ENCODE measurements at places on chromosomes 6 and 20.

GRCh38 chr6:32940656-32941213 lies at the start of gene HLA-DMB:
HLA-DMB (minus strand) TSS chr6:32941028; CDS start chr6:32940807, 221 bp downstream.
- DNase-seq = peak; percentile 33

DNA sequence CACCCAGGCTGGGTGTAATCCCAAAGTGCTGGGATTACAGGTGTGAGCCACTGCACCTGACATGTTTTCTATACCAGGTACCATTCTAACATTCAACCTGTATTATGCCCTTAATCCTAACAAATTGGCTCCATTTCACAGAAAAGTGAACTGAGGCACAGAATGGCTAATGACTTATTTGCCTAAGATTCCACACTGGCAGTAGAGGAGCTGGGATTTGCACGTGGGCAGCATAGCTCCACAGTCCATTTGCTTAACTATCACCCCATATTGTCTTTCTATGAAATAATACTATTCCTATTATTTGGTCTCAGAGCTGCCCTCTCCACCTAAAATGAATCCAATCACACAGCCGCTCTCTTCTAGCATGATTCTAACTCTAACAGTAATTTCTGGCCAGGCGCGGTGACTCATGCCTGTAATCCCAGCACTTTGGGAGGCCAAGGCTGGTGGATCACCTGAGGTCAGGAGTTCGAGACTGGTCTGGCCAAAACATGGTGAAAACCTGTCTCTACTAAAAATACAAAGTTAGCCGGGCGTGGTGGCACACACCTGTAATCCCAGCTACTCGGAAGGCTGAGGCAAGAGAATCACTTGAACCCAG lies 23.3 kb upstream of the MYMX start:
- DNase-seq = no peak

GRCh38 chr20:12270863-12271262 lies 353.2 kb downstream of the BTBD3 start:
- no peak for DNase-seq

DNA sequence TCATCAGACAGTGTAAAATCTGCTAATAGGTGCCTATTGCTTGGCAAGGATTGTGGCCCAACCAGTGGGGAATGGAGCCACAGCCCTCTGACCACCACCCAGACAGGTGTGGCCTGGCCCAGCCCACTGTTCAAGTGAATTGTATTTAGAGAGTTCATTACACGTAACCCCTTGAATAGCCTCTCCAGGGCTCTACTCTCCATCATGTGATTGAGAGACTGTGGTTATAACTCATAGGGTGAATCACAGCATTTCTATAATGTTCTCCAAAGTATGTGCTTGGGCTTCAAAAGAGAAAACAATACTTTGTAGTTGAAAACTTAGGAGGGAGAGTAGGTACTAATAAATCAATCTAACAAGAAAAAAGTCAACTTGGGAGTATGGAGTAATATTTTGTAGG lies 38.4 kb downstream of the ALDH8A1 start:
- DNase-seq = peak; percentile 53

DNA sequence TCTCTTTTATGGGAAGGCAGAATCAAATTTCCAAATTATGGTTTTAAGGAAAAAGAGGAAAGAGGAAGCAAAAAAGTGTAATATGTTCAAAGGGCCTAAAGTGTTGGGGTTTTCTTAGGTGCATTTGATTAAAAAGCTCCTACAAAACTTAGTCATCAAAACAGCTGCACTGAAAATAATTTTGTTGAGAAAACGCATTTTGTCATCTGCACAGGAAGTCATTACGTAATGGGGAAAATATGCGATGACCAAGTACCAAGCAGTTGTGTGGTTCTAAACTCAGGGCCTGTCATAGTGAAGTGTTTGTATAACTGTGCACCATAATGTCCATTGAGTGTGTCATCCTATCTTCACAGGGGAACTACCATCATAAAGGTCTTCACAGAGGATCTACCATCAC lies 15.6 kb downstream of the HAO1 start:
- DNase-seq = peak; percentile 73

- no peak for DNase-seq
Measured at GRCh38 chr6:103516336-103516735, 1343.4 kb downstream of the HACE1 start.

GRCh38 chr20:59790346-59790745 lies 143.1 kb downstream of the SYCP2 start:
- DNase-seq = no peak

DNA sequence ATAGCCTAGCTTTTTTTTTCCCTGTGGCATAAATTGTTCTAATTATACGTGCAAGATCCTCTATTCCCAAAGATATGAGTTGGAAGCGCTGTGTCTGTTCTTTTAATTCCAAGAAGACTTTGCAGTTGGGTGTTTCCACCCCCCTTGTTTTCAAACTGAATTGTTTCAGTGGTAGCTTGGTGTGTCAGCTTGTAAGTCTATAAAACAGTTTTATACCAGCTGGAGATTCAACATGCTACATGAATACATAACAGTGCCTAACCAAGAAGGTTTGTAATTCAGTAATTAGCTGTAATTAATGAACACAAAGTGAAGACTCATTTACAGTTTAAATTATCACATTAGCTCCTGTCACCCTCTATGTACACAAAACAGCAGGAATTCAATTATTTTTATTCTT lies 154.0 kb downstream of the ZNF217 start:
- DNase-seq = no peak

DNA sequence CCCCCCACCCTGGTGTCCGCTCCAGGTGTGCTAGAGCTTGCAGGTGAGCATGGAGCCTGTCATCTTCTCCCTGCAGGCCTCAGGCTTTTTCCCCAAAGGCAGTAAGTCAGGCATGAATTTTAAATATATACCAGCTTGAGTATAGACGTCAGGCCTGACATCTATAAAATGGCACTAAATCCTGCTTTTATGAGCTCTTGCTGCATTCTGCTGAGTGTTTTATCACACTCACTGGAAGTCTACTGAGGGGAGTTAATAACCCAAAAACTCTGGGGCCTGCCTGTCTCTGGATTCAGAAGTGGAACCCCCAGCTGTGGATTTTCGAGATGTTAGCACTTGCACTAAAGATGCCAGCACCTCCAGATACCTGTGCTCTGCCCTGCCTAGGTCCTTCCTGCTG lies 133.4 kb upstream of the TOP1 start:
- no peak for DNase-seq

DNA sequence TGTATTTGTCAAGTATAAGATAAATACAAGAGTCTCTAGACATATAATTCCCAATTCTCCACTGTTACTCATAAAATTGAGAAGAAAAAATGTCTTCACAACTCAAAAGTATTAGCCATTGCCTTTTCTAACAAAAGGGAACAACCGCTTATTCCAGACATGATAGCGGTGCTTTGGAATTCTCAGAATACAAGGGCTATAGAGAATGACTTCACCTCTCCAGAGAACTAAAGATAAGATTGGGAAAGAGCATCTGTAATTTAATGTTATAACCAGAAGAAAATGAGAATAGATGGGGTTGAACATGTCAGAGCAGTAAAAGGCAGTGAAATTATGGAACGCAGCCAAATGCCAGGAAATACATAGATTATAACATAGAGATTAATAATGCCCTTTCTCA lies 730.8 kb downstream of the C6orf118 start:
- DNase-seq = no peak

- peak; percentile 21 for DNase-seq
Measured at GRCh38 chr6:71107911-71108420, 151.1 kb upstream of the B3GAT2 start.

GRCh38 chr6:111210194-111210728 lies 123.0 kb downstream of the SLC16A10 start:
- DNase-seq = no peak

- no peak for DNase-seq
Measured at GRCh38 chr6:13470238-13471140, 16.9 kb downstream of the GFOD1 start.

GRCh38 chr20:20562507-20562906 lies 149.9 kb downstream of the RALGAPA2 start:
- no peak for DNase-seq

GRCh38 chr6:98463038-98464000 lies 371.1 kb upstream of the POU3F2 start:
- no peak for DNase-seq

DNA sequence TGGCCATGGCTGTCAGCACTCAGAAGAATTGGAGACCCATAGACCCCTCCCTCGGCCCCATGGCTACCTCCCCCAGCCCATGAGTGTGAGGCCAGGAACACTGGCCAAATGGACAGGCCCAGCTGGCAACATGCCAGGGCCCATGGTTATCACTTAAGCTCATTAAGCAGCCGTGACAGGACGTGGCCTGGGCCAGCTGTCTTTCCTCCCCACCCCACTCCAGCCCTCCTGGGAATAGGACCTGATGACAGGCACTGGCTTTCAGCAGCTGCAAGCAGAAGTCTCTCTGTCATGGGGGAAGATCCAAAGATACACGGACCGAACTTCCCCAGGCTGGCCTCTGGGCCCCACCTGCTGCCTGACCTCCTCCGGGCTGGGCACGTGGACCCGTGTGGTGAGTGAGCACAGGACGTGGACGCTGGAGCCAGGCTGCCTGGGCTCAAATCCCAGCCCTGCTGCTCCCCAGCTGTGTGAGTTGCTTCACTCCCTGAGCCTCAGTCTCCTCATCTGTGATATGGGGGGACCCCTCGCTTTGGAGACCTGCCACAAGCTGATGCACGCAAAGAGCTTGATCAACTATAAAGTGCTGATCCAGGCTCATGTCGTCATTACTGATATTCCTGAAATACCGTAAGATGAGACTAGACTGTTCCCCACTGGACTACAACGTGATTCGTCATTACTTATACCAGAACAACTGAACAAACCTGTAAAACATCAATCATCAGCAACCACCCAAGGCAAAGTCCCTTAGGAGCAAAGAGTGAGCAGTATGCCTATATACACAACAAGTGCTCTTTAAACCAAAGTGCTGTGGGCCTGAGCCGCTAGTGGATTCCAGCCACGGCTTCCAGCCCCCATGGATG lies 22.0 kb upstream of the VSTM2L start:
- no peak for DNase-seq

DNA sequence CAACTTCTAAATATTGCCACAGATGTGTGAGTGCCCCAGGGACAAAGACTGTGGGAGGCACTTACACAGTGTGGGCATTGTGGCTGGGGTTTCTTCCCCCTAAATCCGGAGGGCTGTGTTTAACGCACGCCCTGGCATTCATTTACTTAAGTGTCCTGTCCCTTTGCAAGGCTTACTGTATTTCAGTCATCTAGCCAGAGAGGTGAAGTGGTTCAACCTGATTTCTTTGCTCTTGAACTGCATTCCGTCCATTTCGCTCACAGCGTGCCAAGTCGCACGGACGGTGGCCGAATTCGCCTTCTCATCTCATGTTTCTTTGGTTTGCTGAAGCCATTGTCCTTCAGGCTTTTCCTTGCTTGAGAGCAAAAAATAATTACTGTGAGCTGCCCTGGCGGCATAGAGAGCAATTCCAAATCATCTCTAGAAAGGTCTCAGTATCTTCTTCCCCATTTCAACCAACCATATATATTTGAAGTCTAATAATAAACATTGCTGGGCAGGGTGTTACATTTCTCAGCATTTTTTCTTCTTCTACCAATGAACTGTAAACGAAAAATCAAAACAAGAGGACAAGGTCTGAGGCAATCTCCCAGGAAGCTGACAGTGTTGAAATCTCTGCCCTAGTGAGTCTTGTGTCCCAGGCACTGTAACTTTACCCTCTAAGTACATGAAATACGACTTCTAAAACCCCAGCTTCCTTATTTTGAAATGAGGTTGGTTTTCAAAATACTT lies 16.9 kb downstream of the SYTL3 start:
- peak; percentile 73 for DNase-seq

DNA sequence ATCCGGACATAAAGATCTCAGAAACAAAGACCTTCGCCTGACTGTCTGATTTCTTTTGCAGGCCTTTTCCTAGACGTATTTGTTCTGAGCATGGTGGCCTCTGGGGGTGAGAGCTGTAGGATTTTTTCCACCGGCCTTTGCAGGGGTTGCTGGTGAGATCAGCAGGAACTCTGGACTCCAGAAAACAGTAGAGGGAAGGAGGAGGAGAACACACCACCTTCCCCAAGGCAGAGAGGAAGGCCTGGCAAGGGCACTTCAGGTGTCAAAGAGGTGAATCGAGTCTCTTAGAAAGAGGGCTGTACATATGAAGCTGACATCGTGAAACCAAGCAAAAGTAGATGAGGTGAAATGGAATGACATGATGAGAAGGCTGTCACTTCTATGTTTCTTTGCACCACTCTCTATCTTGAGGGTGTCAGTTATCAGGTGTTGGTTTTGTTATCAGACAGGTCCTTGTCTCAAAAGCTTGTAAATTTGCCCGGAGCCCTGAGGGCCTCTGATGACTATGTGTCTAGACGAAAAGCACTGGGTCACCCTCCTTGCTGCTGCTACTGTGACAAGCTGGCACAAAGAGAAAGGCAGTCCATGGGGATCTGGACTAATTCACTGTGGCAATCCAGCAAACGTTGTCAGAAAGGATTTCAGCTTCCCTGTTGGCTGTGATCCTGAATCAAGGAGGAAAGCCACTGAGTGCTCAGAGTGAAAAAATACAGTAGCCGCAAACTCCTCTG lies 91.3 kb upstream of the MAP3K7 start:
- DNase-seq = no peak

GRCh38 chr6:125509477-125509876 lies 207.7 kb upstream of the HDDC2 start:
- DNase-seq = no peak

GRCh38 chr6:113903666-113904330 lies 46.7 kb downstream of the MARCKS start:
- no peak for DNase-seq

- no peak for DNase-seq
Measured at GRCh38 chr20:10954137-10954840, 280.5 kb upstream of the JAG1 start.

GRCh38 chr6:50007819-50008218 lies 14.0 kb downstream of the DEFB110 start:
- DNase-seq = no peak

GRCh38 chr6:109484122-109484521 lies 1.1 kb upstream of the ZBTB24 start:
- no peak for DNase-seq

DNA sequence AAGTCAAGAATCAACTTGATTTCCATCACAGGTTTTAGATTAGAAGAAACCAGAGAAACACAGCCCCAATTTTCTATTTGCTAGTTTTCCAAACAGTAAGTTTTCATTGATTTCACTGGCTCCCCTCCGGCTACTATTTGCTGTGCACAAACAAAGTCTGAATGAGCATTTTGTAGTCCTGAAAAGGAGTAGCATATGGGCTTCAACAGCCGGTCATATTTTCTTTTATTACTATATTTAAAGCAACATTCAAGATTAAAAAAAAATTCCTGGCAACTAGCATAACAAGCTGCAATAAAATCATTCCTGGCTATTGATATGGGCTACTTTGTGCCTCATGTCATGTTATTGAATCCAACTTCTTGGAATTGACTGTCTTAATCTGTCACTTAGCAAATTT lies 48.3 kb downstream of the CARMIL1 start:
- no peak for DNase-seq

DNA sequence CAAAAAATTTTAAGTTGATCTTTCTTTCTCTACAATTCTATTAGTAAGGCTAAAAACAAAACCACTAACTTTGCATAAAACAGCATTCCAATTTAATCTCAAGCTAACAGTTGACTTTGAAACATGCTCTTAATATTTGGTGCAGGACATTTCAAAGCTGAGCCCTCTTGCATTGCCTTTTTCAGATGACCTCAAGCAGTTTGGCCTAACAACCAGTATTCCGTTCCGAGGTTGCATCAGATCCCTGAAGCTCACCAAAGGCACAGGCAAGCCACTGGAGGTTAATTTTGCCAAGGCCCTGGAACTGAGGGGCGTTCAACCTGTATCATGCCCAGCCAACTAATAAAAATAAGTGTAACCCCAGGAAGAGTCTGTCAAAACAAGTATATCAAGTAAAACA lies 194.0 kb downstream of the ARHGAP18 start:
- no peak for DNase-seq

GRCh38 chr20:2164966-2165365 lies 63.3 kb downstream of the STK35 start:
- no peak for DNase-seq

All from AG04449 (cell line).